T1000 (cell line): ENCODE measurements at places on chromosomes 16 and 17.

GRCh38 chr16:12625068-12625467 is 178.6 kb downstream of the CPPED1 start:
- DNase-seq: no peak

- no peak for DNase-seq
These were observed 54.9 kb upstream of the CHMP6 start for GRCh38 chr17:80936723-80937122.

GRCh38 chr17:69949973-69950695 is 124.9 kb upstream of the KCNJ16 start:
- no peak for DNase-seq

DNA sequence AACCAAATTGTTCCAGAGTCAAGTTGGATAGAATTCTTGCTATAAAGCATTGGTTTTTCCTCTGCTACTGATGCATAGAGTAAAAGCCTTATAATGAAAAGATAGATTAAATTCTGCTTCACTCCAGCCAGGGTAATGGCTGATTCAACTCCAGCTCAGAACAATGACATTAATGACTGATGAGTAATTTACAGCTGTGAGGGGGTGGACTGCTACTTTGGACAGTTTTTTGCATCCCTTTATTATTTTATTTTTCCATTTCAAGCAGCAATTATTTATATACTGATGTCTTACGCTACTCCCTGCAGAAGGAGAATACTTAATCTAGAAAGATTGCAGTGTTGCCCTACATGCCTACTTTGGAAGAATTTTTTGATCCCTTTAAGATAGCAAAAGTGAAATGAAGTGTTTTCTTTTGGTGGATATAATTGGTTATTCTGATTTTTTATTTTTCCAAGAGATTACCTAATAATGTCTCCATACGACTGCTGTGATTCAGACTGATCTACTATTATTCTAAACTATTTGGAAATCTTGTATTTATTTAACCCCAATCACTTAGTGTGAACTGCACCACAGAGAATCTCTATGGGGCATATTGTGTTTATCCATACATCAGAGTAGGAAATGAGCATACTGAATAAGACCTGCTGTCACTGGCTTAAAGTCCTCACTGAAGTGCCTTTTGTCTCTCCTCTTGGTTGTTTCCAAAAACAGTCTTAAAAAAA is 149.5 kb downstream of the TRIM37 start:
- DNase-seq: no peak

- DNase-seq: no peak
These were observed 67.4 kb downstream of the MED13 start for GRCh38 chr17:61997664-61998063.
